ENCODE measurements at places on chromosomes 5 and 9. TPM values are rescaled to one million over a fixed set of nuclear protein-coding genes. Genes with fewer than 3 reads are reported as not detected.

- H3K4me3 ChIP-seq: peak overlapping the region; percentile 95
- peaks cover 2% of the 10 kb centered on the region for H3K36me3 ChIP-seq
- H3K4me1 ChIP-seq: peaks cover 64% of the 10 kb centered on the region
- no peak for DNase-seq
These were observed 1.2 kb downstream of the TENT4A start for GRCh38 chr5:6714226-6715041.

DNA sequence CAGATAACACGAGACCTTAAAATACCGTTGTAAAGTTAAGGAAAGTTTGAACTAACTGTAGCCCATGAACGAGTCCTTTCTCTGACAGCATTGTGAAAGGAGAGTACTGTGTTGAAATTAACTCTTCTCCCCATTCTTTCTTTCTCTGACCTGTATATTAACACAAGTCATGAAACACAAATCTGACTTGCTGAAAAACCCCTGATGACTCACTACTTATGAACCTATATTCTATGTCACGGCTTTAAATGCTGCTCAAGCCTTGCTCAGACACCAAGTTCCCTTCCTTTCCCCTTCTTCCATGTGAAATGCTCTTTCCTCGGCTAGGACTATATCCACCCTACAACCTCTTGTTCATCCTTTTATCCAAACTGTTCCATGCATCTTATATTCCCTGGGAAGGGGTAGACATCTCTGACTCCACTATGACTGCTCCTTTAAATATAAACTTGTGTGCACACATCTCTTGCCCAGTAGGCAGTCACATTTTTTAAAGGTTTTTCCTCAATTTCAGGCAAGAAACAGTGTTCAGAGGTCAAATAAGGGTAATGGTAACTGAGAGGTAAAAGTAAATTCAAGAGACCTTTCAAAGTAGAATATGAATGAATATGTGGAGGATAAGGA lies 142.9 kb downstream of the NFIB start:
- DNase-seq: no peak
- H3K27me3 ChIP-seq: no peaks in the 10 kb centered on the region
- no peak overlapping the region for H3K4me3 ChIP-seq

DNA sequence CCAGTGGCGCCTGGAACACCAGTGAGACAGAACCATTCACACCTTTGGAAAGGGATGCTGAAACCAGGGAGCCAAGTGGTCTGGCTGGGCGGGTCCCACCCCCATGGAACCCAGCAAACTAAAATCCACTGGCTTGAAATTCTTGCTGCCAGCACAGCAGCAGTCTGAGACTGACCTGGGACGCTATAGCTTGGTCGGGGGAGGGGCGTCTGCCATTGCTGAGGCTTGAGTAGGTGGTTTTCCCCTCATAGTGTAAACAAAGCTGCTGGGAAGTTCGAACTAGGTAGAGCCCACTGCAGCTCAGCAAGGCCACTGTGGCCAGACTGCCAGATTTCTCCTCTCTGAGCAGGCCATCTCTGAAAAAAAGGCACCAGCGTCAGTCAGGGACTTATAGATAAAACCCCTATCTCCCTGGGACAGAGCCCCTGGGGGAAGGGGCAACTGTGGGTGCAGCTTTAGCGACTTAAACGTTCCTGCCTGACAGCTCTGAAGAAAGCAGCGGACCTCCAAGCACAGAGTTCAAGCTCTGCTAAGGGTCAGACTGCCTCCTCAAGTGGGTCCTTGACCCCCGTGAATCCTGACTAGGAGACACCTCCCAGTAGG lies 42.0 kb upstream of the FKTN start:
- no peak for DNase-seq
- H3K36me3 ChIP-seq: peaks cover 58% of the 10 kb centered on the region
- H3K4me3 ChIP-seq: no peak overlapping the region
- no peaks in the 10 kb centered on the region for H3K27me3 ChIP-seq

GRCh38 chr9:80797101-80797829 lies 892.1 kb downstream of the TLE1 start:
- peaks cover 31% of the 10 kb centered on the region for H3K4me1 ChIP-seq
- no peaks in the 10 kb centered on the region for H3K27me3 ChIP-seq
- peak overlapping the region; percentile 81 for H3K27ac ChIP-seq
- no peaks in the 10 kb centered on the region for H3K36me3 ChIP-seq
- no peak for DNase-seq

GRCh38 chr9:126171641-126172040 lies 155.0 kb upstream of the MVB12B start:
- peaks cover 12% of the 10 kb centered on the region for H3K27me3 ChIP-seq
- H3K4me3 ChIP-seq: no peak overlapping the region
- no peak overlapping the region for H3K27ac ChIP-seq

DNA sequence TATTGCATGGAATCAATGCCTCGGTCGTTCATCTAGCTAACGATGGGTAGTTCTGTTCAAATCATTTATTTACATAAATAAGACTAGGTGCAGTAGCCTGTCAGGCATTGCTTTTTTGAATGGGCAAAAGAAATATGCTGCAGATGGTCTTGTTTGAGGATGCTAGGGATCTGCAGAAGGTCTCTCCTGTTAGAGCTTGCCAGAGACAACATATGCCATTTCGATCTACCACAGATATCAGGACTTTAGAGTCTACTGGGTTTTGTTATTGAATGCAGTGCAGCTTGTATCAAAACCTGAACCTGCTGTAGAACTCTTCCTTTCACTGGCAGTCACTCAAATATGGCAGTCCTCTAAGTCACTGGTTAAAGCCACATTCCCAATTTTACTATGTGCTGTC lies 381.1 kb upstream of the CDH10 start:
- no peak overlapping the region for H3K4me3 ChIP-seq
- no peak overlapping the region for H3K27ac ChIP-seq
- no peaks in the 10 kb centered on the region for H3K27me3 ChIP-seq
- no peaks in the 10 kb centered on the region for H3K36me3 ChIP-seq
- DNase-seq: no peak

DNA sequence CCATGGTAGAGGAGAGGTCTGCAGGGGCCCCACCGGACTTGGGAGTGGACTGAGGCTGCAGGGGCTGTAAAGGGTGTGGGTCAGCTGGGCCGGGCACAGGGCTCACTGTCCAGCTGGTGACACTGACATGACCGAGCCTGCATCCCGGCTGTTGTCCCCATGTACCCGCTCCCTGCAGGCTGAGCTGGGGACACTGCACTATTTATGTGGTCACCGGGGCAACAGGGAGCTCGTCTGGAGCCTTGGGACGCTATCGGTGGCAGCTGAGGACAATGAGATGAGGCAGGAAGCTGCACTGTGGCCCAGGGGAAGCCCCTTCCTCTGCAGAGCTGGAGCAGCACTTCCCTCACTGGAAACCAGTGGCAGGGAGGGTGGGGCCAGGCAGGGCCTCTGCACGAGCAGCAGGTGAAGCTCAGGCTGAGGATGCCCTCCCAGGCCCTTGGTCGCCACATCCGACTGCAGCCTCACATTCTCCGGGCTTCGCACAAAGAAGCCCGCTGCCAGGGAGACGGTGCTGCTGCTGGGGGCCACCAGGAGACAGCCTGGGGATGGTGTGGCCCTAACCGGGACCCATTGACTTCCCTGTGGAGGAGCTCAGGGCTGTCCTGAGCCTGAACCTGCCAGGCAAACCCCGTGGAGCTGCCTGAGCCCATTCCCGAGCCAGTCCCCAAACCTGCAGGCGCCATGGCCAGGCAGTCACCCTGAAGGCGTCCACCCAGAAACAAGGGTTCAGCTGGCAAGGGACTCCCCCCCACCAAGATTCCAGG lies 26.4 kb downstream of the ZDHHC11B start:
- peak overlapping the region; percentile 90 for H3K27ac ChIP-seq
- peaks cover 2% of the 10 kb centered on the region for H3K27me3 ChIP-seq
- H3K36me3 ChIP-seq: no peaks in the 10 kb centered on the region
- peak overlapping the region; percentile 49 for H3K4me3 ChIP-seq

DNA sequence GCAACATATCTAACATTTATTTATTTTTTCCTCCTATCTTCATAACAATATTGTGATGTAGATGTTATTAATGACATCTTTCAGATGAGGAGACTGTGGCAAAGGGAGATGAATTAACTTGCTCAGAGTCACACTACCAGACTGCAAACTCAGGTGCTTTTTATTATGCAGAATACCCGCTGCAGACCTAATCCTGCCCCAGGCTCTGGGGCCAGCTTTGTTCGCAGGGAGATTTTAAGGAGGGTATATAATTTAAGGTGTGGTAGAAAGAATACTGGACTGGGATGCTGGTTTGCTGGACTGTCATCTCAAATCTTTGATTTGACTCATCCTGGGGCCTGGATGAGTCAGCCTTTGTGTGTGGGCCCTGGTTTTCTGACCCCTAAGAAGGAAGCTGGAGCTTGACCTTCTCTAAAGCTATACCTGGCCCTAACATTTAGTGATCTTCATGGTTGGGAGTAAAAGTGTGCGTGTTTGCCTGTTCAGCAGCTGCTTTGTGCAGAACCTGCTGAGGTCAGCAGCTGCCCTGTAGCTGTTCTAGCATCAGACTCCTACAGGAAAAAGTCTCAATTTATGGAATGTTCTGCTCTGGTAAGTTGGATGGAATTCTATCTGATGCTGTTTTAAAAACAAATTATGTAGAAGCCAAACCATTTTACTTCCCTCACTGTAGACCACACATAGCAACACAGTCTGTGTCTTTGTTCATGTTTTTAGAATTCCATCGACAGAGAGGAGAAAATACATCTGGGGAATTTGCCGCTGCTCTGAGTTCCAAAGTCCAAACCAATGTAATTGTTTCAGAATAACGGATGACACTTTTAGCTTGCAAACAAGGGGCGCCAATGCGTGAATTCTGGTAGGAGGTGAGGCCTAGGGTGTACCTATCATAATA lies 4.5 kb downstream of the SLC36A1 start:
- H3K4me1 ChIP-seq: peaks cover 31% of the 10 kb centered on the region
- H3K36me3 ChIP-seq: no peaks in the 10 kb centered on the region
- H3K27ac ChIP-seq: no peak overlapping the region
- peaks cover 6% of the 10 kb centered on the region for H3K27me3 ChIP-seq

- peak within 1 kb of the TSS; percentile 89 for H3K4me3 ChIP-seq
- peak; percentile 31 for DNase-seq
- H3K27ac ChIP-seq: peak within 1 kb of the TSS; percentile 6
- peaks cover 5% of the 10 kb centered on the region for H3K27me3 ChIP-seq
These were observed at the start of gene SPACA9 for GRCh38 chr9:132878695-132879456. TSS of gene SPACA9 (plus strand) at chr9:132878898. CDS start at chr9:132883948, 5,050 bp downstream.

DNA sequence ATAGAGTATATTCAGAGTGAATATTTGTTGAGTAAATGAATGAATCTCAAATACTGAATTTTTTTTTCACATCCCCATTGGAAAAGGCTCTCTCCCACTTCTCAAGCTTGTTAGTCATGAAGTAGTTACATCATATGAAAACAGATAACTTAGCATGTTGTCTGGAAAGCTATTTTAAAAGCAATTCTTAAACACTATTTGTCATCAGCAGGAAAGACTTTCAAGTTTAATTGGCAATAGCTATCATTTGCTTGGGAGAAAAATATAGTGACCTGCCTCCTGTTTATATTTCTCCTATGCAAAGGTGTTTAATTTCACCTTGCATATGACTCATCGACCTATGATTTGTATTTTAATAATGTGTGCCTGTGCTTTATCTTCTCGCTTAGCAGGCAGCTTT lies 499.8 kb upstream of the GRIA1 start:
- no peaks in the 10 kb centered on the region for H3K36me3 ChIP-seq
- DNase-seq: no peak
- no peaks in the 10 kb centered on the region for H3K4me1 ChIP-seq

DNA sequence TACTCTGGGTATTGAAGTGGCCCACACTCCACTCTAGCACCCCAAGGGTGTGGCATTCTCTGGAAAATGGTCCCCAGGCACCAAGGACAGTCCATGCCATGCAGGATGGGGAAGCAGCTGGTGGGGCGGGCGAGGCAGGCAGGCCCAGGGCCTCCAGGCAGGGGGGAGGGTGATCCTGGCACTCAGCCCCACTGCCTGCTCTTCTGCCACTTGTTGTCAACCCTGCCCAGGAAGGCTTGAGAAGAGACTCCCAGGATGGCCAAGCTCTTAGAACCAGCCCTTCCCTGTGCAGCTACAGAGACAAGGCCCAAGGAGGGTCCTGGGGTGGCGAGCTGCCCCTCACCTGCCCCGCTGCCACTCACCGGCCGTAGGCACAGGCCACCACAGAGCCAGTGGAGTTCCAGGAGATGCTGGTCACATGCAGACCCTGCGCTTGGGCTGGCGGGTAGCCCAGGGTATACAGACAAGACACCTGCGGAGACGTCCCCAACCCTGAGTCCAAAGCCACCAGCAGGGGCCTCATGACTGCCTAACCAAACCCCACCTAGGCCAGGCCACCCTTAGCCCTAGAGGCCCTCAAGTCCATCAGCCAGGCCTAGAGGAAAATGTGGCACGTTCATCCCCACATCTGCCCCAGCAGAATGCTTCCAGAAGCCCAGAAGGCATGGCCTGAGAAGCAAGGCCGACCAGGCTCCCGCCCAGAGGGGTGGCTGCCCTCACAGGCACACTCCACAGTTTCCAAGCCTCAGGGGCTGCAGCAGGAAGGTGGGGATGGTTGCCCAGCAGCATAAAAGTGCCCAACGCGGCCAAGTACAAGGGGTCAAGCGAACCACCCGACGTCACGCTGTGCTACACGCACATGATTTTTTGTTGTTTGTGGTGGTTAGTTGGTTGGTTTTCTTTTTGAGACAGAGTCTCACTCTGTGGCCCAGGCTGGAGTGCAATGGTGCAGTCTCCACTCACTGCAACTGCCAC lies 19.8 kb downstream of the DYNC2I2 start:
- H3K27ac ChIP-seq: no peak overlapping the region
- DNase-seq: no peak
- no peak overlapping the region for H3K4me3 ChIP-seq
- H3K4me1 ChIP-seq: no peaks in the 10 kb centered on the region

CDC26 gene
- 35.3 TPM for total RNA-seq

SAPCD2 gene
- total RNA-seq: 31.1 TPM

FAM200C gene
- total RNA-seq: 9.6 TPM

SIGMAR1 gene
- total RNA-seq: 108 TPM

PCDHA2 gene
- 1.2 TPM for total RNA-seq

CDC14B gene
- total RNA-seq: 30.5 TPM

DMRTA1 gene
- 2.7 TPM for total RNA-seq

C9orf153 gene
- total RNA-seq: 0.19 TPM

PHYHD1 gene
- total RNA-seq: 5.0 TPM

LCN2 gene
- not detected for total RNA-seq

CATSPER3 gene
- total RNA-seq: 0.54 TPM

ADAMTS13 gene
- 6.0 TPM for total RNA-seq

Data from neural crest cell (in vitro differentiated cells).